ENCODE measurements at places on chromosomes 2 and 18.

GRCh38 chr18:67966224-67966623, 449.7 kb upstream of the DSEL start:
- no peak for DNase-seq

DNA sequence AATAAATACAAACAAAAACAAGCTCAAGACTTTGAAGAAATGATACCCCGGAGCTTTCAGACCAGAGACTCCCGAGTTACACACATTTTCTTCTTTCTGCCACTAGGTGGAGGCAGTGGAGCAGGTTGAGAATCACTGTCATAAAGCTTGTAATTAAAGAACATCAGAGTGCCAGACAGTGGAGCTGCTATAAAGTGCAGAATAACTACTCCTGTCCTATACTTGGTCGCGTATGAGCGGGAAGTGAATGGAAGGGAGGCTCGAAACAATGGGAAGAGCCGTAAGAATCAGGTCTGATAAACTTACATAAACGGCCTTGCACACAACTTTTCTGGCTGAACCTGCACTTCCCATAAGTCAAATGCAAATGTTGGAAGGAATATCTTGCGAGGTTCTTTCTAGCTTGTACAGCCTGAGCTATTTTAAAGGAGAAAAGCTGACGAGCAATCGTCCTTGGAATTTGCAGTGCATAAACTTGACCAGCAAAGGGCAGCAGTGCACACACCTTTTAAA, 189.0 kb downstream of the RPIA start:
- no peak for DNase-seq

DNA sequence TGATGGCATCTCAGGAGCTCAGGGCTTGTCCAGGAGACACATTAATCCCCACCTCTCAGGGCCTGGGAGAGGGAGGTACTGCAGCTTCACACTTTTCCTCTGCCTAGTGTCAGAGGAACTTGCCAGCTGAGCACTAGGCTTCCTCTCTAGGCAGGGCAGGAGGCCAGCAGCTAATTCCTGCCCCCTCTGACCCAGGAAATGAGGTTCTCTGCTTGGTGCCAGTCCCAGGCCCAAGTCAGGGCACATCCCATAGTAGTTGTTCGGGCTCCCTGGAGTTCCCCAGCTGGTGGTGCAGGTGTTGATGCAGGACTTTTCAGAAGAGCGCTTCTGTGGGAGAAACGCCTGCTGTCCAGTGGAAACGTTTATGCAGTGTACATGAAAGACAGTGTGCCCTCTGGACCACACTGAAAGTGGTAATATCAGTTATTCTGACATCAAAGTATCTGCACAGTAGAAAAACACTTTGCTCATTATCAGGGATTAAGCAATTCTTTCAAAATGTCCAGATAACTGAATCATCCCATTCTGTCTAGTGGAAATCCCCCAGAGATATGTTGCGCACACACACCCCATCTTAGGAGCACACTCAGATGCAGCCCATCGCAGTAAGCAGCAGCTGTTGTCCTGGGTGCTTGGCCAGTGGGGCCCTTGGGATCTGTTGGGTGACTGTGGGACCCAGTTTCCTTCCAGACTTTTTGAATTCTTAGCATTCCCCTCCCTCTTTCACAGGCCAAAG, 17.8 kb upstream of the SCLY start:
- DNase-seq = no peak

DNA sequence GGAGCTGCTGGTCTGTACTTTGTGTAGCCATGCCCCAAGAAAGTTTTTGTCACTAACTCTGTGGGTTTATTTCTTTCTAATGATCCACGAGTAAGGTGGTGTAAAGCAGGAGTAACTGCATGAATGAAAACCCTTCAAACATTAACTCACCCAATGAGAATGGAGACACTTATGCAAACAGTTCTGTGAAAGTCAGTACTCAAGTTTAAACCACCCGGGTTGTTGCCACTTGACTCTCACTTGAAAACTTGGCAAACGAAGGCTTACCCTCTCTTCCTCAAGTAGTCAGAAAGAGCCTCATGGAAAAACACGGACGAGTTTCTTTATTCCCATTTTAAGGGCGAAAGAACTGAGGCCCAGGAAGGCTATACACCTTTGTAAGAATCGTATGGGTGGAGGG, 117.5 kb downstream of the MMADHC start:
- DNase-seq = no peak

DNA sequence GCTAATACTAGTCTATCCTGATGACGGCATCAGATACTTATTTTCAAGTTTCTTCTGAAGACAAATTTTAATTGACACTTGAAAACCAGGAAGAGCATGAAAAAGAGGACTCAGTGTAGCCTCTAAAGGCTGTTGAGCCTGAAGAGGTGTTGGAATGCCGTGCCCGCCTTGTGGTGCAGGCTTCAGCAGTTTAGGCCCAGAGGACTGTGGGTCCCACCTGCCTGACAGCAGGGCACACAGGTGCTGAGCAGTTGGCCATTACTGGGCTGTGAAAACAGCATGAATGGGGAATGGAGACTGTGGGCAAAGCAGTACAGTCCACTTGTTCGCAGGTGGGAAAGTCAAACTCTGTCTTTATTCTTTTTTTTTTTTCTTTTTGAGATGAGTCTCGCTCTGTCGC, 49.8 kb upstream of the THOC1 start:
- no peak for DNase-seq

DNA sequence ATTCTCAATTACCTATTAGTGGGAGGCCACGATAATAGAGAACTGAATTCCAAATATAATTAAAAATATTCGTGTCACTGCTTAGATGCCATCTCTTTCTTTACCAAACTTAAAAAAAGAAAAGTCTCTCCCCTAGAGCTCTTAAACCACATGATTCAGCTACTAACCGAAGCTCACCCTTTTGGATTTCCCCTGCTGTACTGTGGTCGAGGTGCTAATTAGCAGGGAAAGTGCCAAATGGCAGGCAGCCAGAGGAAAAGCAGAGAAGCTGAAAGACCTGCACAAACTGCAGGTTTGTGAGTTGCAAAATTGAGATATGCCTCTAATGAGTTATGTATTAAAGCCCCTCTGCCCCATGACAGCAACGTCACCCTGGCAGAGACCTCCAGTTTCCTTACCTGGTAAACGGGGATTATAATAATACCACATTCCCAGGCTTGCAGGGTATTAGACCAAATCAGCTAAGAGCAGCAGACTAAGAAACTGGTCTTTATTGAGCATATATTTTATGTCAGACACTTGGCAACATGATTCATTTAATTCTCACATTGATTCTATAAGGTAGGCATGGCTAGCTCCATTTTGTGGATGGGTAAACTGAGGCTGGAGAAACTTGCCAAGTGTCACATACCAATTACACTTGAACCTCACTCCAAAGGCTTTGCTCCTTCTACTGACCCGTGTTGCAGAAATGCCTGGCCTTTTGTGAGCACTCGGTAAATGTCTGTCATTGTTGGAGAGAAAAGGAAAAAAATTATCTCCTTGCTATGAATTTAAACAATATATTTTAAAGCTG, 259.7 kb downstream of the LPIN1 start:
- peak; percentile 39 for DNase-seq

- DNase-seq = no peak
These were observed 33.6 kb upstream of the B3GNT7 start for GRCh38 chr2:231361701-231362554.

GRCh38 chr18:25153426-25153825, 198.5 kb downstream of the ZNF521 start:
- no peak for DNase-seq

DNA sequence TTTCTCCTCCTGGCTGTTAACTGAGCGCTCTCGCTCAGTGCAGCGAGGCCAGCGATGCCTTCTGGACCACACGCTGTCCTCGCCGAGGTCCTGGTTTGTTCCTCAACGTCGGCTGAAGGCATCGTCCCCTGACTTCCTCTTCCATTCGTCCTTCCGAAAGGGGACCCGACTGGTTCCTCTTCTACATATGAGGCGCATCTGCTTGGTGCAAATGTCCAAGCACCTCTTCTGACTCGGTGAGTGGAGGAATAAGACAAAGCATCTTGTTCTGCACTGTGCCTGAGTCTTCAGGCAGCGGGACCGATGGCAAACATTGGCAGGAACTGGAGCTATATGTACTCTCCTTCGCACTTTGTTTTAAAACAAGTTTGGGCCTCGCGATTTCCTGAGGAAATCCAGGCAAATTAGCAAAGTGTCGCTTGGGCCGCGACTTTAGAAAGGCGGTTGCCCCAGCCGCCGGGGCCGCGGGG, 621 bp upstream of the KCNS3 start:
- no peak for DNase-seq

GRCh38 chr18:62024983-62025382, 132.2 kb upstream of the RNF152 start:
- DNase-seq = no peak

GRCh38 chr2:95058989-95059641, 33.6 kb downstream of the MAL start:
- no peak for DNase-seq

GRCh38 chr2:130875935-130876334, 39.2 kb downstream of the ARHGEF4 start:
- no peak for DNase-seq

GRCh38 chr2:235627682-235628081, 133.8 kb downstream of the AGAP1 start:
- DNase-seq = no peak

DNA sequence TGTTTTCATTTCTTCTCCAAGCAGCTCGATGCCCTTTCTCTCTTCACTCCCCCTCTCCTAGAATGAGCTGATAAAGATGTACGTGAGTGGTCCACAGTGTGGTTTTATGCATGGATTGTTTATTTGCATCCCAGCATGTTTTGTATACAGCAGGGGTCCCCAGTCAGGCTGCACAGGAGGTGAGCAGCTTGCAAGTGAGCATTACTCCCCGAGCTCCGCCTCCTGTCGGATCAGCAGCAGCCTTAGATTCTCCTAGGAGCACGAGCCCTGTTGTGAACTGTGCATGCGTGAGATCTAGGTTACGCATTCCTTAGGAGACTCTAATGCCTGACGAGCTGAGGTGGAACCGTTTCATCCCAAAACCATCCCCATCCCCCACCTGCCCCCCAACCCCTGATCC, 262.6 kb downstream of the AGAP1 start:
- no peak for DNase-seq

DNA sequence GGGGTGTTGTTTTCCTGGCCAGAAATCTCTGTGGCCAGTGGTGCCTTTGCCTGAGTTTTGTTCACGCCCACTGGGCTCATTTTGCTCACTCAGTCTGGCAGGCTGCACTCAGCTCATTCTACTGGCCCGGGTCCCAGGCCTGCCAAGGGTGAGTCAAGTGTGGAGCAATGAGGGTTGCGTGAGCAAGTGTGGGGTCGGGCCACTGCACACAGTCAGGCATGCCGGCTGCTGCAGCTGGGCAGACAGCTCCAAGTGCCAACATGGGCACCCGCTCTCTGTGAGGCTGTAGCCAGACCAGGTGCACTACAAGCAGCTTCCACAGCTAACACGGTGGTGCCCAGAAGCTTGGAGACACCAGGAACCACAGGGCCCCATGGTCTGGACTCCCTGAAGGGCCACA, 801.1 kb upstream of the RAB6C start:
- no peak for DNase-seq

DNA sequence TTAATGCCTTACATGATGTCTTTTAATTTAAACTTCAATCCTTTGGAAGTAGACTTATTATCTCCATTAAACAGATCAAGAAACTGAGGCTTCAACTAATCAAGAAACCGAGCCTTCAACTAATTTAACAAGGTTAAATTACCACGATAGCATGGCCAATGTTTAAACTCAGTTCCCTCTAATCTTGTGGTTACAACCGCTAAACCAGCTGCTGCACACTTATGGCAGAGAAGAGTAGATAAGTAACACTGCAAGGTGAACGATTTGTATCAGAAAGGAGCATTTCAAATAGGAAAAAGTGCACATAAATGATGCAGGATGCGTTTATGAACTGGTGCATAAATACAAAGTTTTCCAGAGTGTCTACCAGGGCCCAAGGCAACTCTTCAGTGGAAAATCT, 144.6 kb upstream of the CAVIN2 start:
- DNase-seq = no peak

DNA sequence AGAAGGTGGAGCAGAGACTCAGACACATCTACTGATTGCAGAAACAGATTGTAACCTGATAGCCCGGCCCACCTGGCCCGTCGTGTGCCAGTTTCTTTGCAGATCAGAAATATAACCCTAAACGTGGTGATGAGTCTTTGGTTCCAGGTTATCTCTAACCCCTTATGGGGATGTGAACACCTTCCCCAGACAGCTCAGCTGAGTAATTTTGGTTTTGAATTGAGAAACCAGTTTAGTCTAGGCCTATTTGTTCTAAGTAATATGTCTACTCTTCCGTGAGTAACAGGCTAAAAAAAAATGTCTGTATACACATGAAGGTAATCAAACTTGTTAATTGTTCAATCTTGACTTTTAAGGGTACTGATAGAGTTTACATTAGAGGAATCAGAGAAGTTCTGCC, 35.7 kb downstream of the RASGRP3 start:
- no peak for DNase-seq

DNA sequence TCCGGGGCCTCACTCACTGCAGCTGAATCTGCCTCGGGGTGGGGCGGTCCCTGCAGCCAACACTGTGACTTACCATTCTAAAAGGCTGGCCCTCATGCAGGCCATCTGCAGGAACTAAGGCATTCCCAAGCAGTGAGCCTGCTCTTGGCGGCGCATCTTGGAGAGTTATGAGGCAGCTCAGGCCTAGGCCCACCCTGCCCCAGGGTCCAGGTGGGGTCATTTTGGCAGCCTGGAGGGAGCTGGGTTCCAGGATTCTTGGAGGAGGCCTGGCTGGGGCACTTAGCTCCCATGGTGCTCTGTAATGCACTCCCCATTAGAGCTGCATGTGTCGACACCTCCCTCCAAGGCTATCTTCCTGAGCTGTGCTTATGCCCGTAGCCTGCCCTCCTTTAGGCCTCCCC, 14.8 kb upstream of the BIN1 start:
- DNase-seq = no peak

DNA sequence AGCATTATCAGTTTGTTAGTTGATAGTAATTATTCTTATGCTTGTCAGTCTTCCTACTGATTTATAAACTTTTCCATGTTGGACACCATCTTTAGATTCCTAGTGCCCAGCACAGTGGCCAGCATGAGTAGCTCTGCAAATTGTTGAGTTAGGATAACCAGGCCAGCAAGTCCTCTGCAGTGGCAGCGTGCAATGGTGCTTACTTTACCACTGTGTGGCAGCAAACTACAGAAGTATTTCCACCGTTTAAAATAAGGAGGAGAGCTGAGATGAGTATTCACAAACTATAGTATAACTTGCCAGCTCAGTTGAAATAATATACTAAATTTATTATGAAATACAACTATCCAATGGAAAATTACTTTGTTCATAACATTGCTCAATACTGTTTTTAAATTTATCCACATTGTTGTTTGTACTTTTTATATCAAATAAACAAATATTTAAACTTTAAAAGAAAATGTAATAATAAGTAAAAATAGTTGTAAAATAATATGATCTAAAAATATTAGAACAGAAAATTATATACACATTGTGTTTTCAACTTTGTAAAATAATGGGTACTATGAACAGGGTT, 9.3 kb upstream of the THADA start:
- DNase-seq = no peak

- DNase-seq = no peak
These were observed 20.1 kb upstream of the BMPR2 start for GRCh38 chr2:202355993-202356505.

- DNase-seq = no peak
These were observed 39.4 kb downstream of the SPC25 start for GRCh38 chr2:168850846-168851245.

Measured in ovary (tissue), 10 donors.